ENCODE measurements at places on chromosomes 5 and 9. TPM values are rescaled to one million over a fixed set of nuclear protein-coding genes. Genes with fewer than 3 reads are reported as not detected.

Gene DOCK8
- 20.5 TPM for total RNA-seq

Gene TMEM215
- total RNA-seq, result not detected

Gene SHOC1
- not detected for total RNA-seq

Gene PCDH1
- total RNA-seq, result 20.8 TPM

Gene DMRT2
- total RNA-seq, result not detected

Gene TBC1D2
- 17.5 TPM for total RNA-seq

Gene GPR150
- 0.11 TPM for total RNA-seq

GRCh38 chr5:107418071-107418470 lies 252.7 kb downstream of the EFNA5 start:
- DNase-seq, result no peak
- no peaks in the 10 kb centered on the region for H3K27me3 ChIP-seq
- no peaks in the 10 kb centered on the region for H3K4me1 ChIP-seq
- no peaks in the 10 kb centered on the region for H3K36me3 ChIP-seq
- H3K4me3 ChIP-seq, result no peak overlapping the region

DNA sequence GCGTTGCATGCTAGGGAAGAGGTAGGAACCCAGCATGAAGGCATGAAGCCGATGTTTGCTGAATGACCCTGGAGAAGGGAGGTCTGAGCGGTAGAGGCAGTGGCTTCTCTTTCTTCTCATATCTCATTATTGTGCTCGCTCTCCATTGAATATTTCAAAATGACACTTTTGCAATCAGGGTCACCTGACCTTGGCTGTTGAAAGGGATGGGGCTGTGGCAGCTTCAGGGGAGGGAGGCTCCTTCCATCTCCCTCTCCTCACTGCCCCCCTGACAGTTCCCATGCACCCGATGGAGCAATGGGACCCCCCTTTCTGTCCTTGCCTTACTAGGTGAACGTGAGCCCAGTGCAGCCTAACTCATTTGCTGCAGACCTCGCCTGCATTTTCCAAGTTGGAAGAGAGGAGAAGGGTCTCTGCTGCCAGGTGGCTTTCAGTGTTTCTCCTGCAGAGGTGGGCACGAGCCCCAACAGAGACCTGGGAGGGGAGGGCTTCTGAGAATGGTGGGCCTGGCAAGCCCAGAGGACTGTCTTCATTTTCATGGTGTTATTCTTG lies 17.9 kb downstream of the STC2 start:
- no peaks in the 10 kb centered on the region for H3K4me1 ChIP-seq
- no peak overlapping the region for H3K27ac ChIP-seq
- H3K36me3 ChIP-seq, result no peaks in the 10 kb centered on the region
- H3K27me3 ChIP-seq, result no peaks in the 10 kb centered on the region
- no peak overlapping the region for H3K4me3 ChIP-seq
- DNase-seq, result no peak

GRCh38 chr5:115377468-115378217 lies 81.2 kb upstream of the CCDC112 start:
- DNase-seq, result no peak
- no peaks in the 10 kb centered on the region for H3K27me3 ChIP-seq
- no peaks in the 10 kb centered on the region for H3K36me3 ChIP-seq
- no peaks in the 10 kb centered on the region for H3K4me1 ChIP-seq
- H3K27ac ChIP-seq, result peak overlapping the region; percentile 36

DNA sequence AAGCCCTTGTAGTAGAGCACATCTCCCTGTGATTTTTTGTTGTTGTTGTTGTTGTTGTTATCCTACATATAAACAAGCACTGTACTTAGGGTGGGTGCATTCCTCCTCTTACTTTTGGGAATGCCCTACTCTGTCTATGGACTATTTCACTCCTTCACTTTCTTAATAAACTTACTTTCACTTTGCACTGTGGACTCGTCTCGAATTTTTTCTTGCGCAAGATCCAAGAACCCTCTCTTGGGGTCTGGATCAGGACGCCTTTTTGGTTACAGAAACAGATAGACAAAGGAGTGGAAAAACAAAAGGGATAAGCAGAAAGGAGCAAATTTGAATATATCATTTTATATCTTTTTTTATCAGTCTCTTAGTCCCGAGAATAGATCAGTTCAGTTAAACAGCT lies 14.4 kb upstream of the PAIP1 start:
- no peaks in the 10 kb centered on the region for H3K27me3 ChIP-seq
- no peaks in the 10 kb centered on the region for H3K36me3 ChIP-seq
- no peaks in the 10 kb centered on the region for H3K4me1 ChIP-seq

DNA sequence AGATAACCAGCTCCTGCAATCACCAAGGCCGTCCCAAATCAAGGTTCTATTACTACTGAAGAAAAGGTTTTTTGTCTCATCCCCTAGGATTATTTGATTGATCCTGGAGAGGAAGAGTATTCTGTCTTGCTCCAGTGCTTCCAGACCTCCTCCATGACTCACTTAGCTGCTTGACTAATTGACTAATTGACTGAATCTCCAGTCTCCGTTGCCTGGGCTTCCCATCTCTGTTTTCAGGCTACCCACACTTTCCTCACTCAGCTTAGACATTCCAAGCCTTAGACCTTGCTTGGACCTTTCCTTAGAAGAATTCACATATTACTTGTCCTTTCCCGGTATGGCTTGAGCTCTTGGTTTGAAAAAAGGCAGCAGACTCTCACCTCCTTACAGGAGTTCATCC lies 60.6 kb downstream of the FRMD3 start:
- no peaks in the 10 kb centered on the region for H3K27me3 ChIP-seq
- H3K36me3 ChIP-seq, result no peaks in the 10 kb centered on the region
- H3K27ac ChIP-seq, result no peak overlapping the region

DNA sequence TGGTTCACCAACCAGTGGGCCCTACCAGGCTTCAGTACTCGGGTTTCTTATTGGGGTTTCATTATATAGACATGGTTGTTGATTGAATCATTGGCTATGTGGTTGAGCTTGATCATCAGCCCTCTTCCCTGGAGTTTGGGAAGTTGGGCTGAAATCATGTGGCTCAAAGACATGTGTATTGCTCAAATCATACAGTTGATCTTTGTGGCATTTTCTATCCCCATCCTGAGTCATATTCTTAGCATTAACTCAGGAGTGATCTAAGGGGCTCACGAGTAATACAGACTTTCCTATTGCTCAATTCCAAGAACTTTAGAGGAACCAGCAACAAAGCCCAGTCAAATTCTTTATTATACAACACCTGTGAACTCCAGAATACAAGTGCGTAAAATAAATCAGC lies 66.2 kb downstream of the SMC5 start:
- no peak overlapping the region for H3K27ac ChIP-seq
- no peak overlapping the region for H3K4me3 ChIP-seq
- H3K36me3 ChIP-seq, result peaks cover 3% of the 10 kb centered on the region
- H3K4me1 ChIP-seq, result no peaks in the 10 kb centered on the region
- no peaks in the 10 kb centered on the region for H3K27me3 ChIP-seq

- H3K4me3 ChIP-seq, result no peak overlapping the region
- DNase-seq, result no peak
- H3K27me3 ChIP-seq, result no peaks in the 10 kb centered on the region
- H3K36me3 ChIP-seq, result no peaks in the 10 kb centered on the region
- H3K4me1 ChIP-seq, result no peaks in the 10 kb centered on the region
Observed at GRCh38 chr9:89464300-89464901, 33.5 kb downstream of the SEMA4D start.

DNA sequence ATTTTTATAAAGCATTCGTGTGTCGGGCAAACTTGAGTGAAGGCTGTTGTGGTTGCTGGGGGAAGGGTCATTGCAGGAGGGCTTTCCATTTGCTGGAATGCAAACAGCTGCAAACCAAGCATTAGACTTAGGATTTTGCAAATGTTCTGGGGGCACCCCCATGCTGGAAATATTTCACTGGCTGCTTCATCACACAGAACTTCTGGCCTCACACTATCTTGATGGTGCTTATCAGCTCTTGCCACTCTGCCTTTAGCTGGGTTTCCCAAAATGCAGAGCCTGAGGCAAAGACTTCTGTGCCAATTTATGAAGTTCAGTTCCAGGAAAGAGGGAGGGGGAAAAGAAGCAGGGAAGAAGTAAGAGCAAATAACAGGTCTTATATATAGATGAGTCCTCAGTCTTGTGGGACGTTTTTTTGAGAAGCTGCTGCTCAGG lies 8.6 kb upstream of the COL15A1 start:
- no peaks in the 10 kb centered on the region for H3K27me3 ChIP-seq
- DNase-seq, result no peak

- peak; percentile 90 for DNase-seq
- H3K36me3 ChIP-seq, result no peaks in the 10 kb centered on the region
- H3K4me3 ChIP-seq, result peak overlapping the region; percentile 57
- no peak overlapping the region for H3K27ac ChIP-seq
- H3K4me1 ChIP-seq, result no peaks in the 10 kb centered on the region
- no peaks in the 10 kb centered on the region for H3K27me3 ChIP-seq
Observed at GRCh38 chr9:130680836-130681768, 12.5 kb upstream of the EXOSC2 start.

- peaks cover 11% of the 10 kb centered on the region for H3K27me3 ChIP-seq
- no peak overlapping the region for H3K27ac ChIP-seq
- no peaks in the 10 kb centered on the region for H3K36me3 ChIP-seq
- no peak for DNase-seq
- H3K4me1 ChIP-seq, result peaks cover 11% of the 10 kb centered on the region
- no peak overlapping the region for H3K4me3 ChIP-seq
Observed at GRCh38 chr9:88539246-88539645, 4.3 kb downstream of the NXNL2 start.

DNA sequence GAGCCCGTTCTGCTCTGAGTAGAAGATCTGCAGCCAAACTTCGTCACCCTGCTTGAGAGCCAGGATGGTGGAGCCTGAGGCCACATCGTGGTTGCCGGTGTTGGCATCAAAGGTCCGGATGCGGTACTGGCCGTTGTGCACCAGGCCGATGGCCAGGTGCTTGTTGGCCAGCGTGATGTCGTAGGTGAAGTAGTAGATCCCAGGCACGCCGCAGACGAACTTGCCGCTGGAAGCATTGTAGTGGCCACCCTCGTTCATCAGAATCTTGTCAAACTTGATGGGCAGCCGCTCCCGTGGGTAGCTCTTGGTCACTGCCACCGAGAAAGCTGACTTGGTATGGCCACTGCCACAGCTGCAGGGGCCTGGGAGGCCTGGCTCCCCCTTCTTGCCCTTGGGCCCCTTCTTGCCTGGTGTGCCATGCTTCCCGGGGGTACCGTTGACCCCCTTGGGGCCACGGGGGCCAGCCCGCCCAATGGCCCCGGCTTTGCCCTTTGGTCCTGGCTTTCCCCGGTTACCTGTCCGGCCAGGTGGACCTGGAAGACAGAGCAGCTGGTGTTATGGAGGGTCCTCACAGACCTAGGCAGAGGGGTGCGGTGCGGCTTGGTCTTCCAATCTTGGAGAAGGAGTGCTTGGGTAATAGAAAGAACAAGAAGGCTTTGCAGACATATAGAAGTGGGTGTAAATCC lies 21.0 kb downstream of the C1QTNF2 start:
- no peak overlapping the region for H3K27ac ChIP-seq
- no peaks in the 10 kb centered on the region for H3K27me3 ChIP-seq
- H3K4me3 ChIP-seq, result no peak overlapping the region

DNA sequence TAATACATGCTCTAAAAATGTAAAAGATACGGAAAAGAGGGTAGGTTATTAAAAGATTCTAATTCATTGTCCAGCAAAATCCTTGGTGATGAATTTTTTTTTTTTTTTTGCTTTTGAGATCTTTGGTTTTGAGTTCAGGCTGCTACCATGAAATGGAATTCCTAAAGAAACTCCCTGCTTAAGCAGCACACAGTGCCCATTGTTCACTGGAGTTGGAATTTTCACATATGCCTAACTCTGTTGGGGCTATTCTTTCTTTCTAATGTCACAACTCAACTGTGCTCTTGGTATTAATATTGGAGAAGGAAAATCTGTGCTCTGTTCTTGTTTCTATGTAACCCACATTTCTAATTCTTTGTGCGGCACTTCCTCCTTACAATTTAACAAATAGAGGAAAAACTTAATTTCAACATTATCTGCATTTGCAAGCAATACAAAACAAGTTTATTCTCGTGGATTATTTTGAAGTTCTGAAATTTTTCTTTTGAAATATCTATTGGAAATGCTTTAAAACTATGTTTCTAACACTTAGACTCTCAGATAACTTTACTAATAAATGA lies 21.6 kb downstream of the MATR3 start:
- H3K4me3 ChIP-seq, result no peak overlapping the region
- H3K27ac ChIP-seq, result no peak overlapping the region
- H3K4me1 ChIP-seq, result no peaks in the 10 kb centered on the region
- H3K36me3 ChIP-seq, result peaks cover 33% of the 10 kb centered on the region

All from right lobe of liver (tissue), 6 donors.